ENCODE measurements at places on chromosomes 16 and 17. TPM values are rescaled to one million over a fixed set of nuclear protein-coding genes. Genes with fewer than 3 reads are reported as not detected.

- DNase-seq = no peak
Measured at GRCh38 chr17:19752216-19753050, 4.3 kb upstream of the ALDH3A1 start.

DNA sequence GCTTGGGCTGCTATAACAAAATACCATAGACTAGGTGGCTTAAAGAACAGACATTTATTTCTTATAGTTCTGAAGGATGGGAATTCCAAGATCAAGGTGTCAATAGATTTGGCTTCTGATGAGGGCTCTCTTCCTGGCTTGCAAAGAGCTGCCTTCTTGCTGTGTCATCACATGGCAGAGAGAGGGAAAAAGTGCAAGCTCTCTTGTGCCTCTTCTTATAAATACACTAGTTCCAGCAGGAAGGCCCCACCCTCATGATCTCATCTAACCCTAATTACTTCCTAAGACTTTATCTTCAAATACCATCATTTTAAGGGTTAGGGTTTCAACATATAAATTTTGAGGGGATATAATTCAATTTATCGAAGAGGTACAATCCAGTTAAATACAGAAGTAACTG is 30.6 kb downstream of the ABCA9 start:
- no peak for DNase-seq

DNA sequence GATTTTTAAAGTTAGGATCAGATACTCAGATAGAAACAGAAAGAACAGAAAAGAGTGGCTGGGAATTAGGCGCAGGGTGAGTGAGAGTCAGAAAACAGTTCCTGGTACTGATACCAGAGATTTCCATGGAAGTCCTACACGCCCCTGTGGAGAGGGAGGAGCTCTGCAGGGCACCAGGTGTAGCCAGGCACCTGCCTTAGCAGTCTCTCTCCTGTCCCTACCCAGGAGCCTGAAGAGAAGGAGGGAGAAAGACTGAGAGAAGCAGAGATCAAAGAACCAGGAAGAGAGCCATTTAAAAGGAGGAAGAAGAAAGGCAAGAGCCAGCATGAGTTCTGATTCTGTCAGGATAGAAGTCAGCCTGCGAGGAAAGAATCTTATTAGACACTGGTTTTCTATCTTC is 65.0 kb downstream of the CBLN1 start:
- no peak for DNase-seq

ZSCAN10 gene
- not detected for total RNA-seq

GRCh38 chr16:51461255-51461654 is 310.2 kb upstream of the SALL1 start:
- no peak for DNase-seq

DVL2 gene
- total RNA-seq = 26.4 TPM
